ENCODE measurements at places on chromosomes 11 and 22.

GRCh38 chr11:128210148-128210940 lies 377.0 kb downstream of the ETS1 start:
- no peak for DNase-seq

DNA sequence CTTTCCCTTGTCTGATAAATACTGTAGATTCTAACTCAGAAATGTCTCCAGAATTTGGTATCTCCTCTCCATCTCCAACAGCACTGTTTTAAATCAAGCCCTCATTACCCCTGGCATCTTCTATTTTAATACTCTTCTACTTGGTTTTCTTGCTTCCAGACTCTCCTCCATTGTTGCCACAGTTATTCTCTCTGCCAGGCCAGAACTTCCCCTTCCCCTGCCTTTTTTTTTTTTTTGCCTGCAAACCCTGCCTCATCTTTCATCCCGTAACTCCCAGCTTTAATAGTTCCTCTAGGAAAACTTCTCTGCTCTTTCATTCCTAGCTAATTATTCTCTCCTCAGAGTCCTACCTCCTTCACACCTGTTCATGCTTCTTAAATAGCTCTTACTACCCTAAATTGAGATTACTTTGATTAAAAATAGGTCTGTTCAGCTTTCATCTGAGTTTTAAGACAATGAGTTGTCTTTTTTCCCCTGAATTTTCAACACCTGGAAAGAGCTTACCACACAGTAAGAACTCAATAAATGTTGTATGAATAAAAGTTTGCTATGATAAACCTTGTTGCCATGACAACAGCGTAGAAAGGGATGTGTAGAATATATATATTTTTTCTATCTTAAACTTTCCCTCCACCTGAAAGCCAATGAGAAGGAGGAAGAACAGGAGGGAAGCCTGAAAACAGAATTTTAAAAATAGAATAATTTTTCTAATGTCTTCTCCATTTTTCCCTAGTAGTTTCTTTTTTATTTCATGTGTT lies 3.6 kb downstream of the IL18 start:
- DNase-seq, result no peak

DNA sequence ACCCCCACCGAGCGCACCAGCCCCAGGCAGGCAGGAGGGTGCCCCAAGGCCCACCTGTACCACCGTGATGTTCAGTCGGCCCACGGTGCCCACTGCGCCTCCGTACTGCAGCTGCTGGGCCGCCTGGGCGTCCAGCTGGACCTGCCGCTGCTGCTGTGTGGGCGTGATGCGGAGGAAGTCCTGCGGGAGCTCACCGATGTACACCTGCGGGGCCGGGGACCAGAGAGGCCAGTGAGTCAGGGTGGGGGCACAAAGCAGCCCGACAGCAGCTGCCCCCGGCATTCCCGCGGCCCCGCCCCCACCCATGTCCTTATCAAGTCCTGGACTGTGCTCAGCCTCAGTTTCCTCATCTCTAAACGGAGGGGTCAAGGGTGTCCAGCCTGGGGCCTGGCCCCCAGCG lies 13.8 kb downstream of the TOLLIP start:
- no peak for DNase-seq

GRCh38 chr11:119424775-119425174 lies 1.8 kb upstream of the THY1 start:
- DNase-seq, result no peak

DNA sequence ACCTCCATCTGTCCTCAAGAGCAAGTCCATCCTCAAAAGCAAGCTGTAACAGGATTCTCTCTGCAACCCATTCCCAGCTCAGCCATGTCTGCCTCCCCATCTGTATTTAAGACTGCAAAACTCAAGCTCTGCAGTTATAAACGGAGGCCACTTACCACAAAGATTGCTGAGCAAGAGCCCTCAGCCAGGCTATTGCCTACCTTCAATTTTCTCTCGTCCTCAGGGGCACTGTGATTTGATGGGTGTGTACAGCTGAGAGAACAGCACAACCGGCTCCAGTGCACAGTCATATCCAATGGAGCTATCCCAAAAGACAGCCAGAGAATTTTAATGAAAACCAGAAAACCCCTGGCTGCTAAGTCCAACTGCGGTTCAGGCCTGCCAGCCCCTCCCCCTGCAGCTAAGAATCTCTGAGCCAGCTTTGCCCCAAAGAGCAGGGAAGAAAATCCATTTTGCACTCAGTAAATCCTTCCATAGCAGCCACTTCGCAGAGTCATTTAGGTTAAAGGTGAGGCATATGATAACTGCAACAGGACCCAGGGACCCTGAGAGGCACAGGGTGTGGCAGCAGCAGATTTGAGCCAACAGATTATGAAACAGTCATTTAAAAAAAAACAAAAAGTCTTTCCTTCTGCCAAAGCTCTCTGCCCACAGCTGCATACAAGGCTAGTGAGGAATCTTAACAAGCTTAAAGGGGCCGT lies 37.6 kb downstream of the RAB30 start:
- no peak for DNase-seq

GRCh38 chr11:58659404-58659803 lies 36.9 kb downstream of the CNTF start:
- DNase-seq, result no peak

DNA sequence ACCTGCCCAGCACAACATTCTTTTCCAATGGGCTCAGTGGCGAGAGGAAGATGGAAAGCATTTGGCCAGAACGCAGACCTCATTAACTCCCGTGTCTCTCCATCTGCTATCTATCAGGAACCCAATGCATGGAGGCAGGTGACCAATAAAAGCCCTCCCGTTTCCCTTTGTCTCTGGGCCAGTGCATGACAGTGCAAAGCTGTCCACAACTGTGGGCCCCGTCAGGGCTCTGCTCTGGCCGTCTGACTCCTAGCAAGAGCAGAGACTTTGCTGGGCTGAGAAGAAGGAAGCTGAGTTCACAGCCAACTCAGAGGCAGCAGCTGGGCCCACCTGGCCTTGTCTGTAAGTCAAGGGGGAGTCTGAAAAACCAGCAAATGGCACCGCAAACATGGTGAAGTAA lies 177.8 kb downstream of the TENM4 start:
- DNase-seq, result no peak

- no peak for DNase-seq
Measured at GRCh38 chr11:119322921-119323531, 6.1 kb upstream of the MCAM start.

DNA sequence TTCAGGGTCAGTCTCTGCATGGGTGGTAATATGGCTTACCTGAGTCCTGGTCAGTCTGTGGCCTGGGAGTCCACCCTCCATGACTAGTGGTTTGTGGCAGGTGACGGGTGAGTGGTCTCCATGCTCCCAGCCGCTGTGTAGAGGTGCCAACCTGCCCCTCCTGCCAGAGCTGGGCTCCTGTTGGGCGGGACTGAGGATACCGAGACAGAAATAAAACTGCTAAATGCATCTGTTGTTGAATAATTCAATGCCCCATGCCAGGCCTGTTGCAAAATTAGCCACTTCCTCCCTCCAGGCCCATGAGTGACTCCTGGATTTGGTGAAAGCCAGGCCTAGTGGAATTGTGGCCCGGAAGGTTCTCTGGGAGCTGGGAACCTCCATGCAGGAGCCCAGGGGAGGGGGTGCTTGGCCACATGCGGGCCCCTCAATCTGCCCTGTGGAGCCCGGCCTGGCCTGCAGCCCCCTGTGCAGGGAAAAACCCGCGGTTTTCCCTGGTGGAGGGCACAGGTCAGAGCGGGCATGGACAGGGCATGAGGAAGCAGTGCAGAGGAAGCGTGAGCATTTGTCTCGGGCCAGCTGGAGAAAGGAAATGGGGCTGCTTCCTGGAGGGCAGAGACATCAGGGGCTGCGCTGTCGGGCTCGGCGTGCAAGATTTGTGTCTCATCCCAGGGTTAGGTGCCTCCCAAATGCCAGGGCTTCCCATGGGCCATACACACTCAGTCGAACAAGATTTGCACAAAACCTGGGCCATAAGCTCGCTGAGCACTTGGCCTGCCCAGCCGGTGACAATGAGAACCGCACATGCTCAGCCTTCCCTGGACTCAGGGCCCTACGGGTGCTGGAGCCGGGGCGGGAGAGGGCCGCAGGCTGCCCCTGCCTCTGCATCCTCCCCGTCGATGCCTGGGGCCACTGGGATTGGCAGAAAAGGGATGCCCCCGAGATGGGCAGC lies 66.9 kb downstream of the KCNQ1 start:
- DNase-seq, result no peak

DNA sequence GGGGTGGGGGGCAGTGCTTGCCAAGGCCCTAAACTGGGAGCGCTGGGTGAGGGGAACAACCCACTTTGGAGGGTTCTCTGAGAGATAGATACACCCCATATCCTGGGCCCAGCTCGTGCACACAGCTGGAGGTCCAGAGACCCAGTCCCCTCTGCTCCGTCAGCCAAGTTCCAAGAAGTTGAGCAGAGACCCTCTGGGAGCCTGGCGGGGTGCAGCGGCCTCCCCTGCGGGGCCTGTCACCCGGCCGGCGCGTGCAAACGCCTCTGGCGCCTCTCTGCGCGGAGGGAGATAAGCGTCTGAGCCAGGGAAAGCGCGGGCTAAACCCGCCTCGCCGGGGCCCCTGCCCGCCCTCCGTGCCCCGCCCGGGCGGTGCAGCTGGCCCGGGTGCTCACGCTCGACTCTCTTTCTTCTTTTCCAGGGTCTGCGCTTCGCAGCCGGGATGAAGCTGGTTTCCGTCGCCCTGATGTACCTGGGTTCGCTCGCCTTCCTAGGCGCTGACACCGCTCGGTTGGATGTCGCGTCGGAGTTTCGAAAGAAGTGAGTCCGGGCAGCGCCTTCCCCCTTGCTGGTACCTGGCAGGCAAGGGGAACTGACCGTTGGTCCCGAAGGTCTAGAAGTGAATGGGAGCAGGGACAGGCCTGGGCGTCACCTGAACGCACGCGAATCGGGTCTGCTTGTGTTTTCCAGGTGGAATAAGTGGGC lies 540 bp downstream of the ADM start:
- DNase-seq, result no peak

DNA sequence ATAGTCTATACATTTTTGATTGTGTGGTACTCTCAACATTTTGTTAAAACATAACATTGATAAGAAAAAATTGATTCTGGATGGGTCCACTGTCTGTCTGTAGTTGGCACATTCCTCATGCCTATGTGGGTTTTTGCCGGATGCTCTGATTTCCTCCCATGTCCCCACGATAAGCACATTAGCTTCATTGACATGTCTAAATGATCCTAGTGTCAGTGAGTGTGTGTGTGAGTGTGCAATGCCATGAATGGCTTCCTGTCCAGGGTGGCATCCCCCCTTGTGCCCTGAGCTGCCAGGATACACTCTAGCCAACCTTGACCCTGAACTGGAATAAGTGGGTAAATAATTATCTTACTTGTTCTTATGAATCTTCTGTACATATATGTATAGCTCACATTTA lies 5.4 kb downstream of the SFI1 start:
- DNase-seq, result no peak

GRCh38 chr22:19879643-19879991 lies 24.9 kb upstream of the GNB1L start:
- no peak for DNase-seq

DNA sequence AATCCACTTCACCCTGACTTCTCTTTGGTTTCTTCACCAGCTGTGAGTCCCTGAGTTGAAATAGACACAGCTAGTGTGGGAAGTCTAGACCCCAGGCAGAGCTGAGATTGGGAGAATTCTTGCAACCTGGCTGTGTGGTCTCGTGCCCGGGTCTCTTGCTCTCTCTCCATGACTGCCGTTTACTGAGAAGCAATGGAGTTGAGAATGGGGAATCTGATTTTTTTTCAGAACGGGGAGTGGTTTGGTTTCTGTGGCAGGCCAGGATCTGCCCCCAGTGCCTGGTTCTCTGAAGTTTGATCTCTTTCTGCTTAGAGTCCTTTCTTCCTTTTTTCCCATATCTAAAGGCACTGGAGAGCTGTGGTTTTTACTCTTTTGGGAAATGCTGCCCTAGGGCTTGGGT lies 1.5 kb downstream of the SIDT2 start:
- DNase-seq, result no peak

All from stimulated activated CD4-positive, alpha-beta T cell treated with anti-CD3 and anti-CD28 coated beads, Interleukin-15, amount 100 ng/mL, for 48 hours (primary cell).